ENCODE measurements at places on chromosomes 11 and 22. TPM values are rescaled to one million over a fixed set of nuclear protein-coding genes. Genes with fewer than 3 reads are reported as not detected.

The PSMD13 gene
- total RNA-seq = 160 TPM

DNA sequence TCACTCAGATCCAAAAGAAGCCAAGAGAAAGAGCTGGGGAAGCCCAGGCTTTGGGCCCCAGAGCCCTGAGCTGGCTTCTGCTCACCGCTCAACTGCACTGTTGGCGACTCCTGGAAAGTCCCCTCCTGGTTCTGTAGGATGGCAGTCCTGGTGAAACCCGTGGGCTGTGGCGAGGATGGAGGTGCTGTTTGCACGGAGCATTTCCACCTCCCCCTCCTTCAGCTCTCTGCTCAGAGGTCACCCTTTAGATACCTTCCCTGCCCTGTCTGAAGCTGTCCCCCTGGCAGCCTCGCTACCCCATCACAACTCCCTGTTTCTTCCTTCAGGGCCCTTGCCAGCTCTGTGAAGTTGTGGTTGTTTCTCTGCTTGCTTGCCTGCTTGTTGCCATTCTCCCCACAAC, 97.8 kb downstream of the MYO18B start:
- no peak for DNase-seq

- no peak for DNase-seq
Measured at GRCh38 chr11:3616721-3617460, 24.9 kb downstream of the ART5 start.

DNA sequence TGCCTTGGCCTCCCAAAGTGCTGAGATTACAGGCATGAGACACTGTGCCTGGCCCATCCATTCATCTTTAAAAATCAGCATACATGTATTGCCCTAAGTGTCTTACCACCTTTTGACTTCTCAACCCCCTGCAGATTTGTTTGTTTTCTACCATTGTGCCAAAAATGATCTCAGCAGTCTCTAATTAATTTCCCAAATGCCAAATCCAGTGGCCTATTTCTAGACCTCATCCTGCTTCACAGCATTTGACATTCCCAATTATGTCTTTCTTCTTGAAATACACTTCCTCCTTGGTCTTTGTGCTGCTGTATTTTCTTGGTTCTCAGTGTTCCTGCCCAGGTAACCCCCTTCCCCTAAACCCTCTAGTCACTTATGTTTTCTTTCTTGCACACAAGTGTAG, 46.0 kb upstream of the GRAMD1B start:
- no peak for DNase-seq

DNA sequence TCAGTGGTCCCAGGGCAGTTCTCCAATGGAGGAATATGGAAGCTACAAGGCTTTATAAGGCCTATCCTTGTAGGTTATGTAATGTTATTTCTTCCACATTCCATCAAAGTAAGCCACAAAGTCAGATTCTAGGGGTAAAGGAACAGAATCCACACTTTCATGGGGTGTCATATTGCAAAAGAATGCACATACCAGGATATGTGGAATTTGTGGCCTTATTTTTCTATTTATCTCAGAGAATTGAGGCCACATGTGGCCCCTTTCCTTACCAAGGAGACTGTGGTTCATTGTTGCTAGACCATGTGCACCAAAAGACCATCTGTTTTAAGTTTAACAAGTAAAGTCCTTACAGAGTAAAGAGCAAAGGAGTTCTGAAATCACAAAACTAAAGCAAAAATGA, 12.9 kb downstream of the LRRC4C start:
- DNase-seq = no peak

The E2F8 gene
- 40.8 TPM for total RNA-seq

DNA sequence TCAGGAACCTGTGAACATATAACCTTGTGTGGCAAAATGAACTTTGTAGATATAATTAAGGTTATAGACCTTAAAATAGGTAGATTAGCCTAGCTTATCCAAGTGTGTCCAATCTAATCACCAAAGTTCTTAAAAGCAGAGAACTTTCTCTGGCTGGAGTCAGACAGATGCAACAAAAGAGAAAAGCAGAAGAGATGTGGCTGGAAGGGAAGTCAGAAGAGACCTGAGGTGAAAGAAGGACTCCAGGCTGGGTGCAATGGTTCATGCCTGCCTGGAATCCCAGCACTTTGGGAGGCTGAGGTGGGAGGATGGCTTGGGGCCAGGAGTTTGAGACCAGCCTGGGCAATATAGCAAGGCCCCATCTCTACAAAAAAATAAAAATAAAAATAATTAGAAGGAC, 39.4 kb upstream of the SWAP70 start:
- no peak for DNase-seq

GRCh38 chr22:38215156-38216038, 13.6 kb downstream of the MAFF start:
- no peak for DNase-seq

- no peak for DNase-seq
Measured at GRCh38 chr11:106156290-106156937, 79.0 kb downstream of the AASDHPPT start.

The ZBTB16 gene
- 11.8 TPM for total RNA-seq

GRCh38 chr11:45500451-45500850, 165.0 kb downstream of the CHST1 start:
- DNase-seq = no peak

DNA sequence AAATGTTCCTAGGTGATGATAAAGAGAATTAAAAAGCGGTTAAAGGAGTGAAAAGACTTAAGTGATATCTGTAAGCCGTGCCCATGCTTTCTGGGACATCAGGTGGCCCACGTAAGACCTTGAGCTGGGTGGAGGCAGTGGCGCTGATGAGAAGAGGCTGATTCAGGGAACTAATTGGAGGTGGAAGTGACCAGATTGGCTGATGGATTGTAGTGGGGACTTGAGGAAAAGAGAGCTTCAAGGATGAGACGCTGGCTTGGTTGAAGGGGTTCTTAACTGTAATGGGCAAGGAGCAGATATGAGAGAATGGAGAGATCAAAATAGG, 69.1 kb upstream of the EP300 start:
- no peak for DNase-seq

- peak; percentile 91 for DNase-seq
Measured at GRCh38 chr11:118145285-118146227, 7.1 kb downstream of the SCN4B start.

- DNase-seq = no peak
Measured at GRCh38 chr11:66902486-66903177, 45.8 kb downstream of the LRFN4 start.
